Spinal cord (tissue), 10 donors: ENCODE measurements at places on chromosomes 16 and 17. TPM values are rescaled to one million over a fixed set of nuclear protein-coding genes. Genes with fewer than 3 reads are reported as not detected.

Gene CDT1
- total RNA-seq, result 3.6 TPM

Gene ESRP2
- 0.28 TPM for total RNA-seq

Gene KRT15
- total RNA-seq, result not detected

Gene SALL1
- 14.7 TPM for total RNA-seq

Gene ALOX12
- 0.59 TPM for total RNA-seq

Gene CMTM3
- 22.0 TPM for total RNA-seq

Gene MSL1
- 121 TPM for total RNA-seq

Gene MVP
- 20.3 TPM for total RNA-seq

Gene SULT1A2
- 2.8 TPM for total RNA-seq

Gene SLC16A13
- total RNA-seq, result 0.66 TPM

Gene DHX38
- total RNA-seq, result 29.1 TPM

Gene TMEM238L
- not detected for total RNA-seq

Gene PRR14
- total RNA-seq, result 6.3 TPM

Gene PRRT2
- total RNA-seq, result 25.6 TPM

Gene TBC1D3G
- not detected for total RNA-seq

Gene ZG16
- not detected for total RNA-seq

Gene ZBTB4
- total RNA-seq, result 32.6 TPM

Gene TCAP
- total RNA-seq, result 0.30 TPM

Gene NHLRC4
- total RNA-seq, result 0.89 TPM

Gene NPIPA2
- total RNA-seq, result 0.44 TPM

Gene ZPBP2
- not detected for total RNA-seq

Gene KIAA0513
- total RNA-seq, result 18.4 TPM

Gene SPHK1
- total RNA-seq, result 3.8 TPM

Gene KIF18B
- 2.0 TPM for total RNA-seq

Gene C17orf113
- total RNA-seq, result 3.1 TPM

Gene ZG16B
- total RNA-seq, result 0.59 TPM

Gene METTL2A
- total RNA-seq, result 36.0 TPM

Gene VPS25
- total RNA-seq, result 39.6 TPM

Gene ST6GALNAC2
- 26.0 TPM for total RNA-seq

Gene ITGB3
- total RNA-seq, result 3.6 TPM

Gene CDH8
- total RNA-seq, result 28.5 TPM
